Stimulated activated naive CD8-positive, alpha-beta T cell treated with anti-CD3 and anti-CD28 coated beads, Interleukin-15, amount 100 ng/mL, for 72 hours (primary cell): ENCODE measurements at places on chromosomes 12 and 14.

- DNase-seq = no peak
These were observed 1.2 kb upstream of the GIT2 start for GRCh38 chr12:109997393-109997792.

GRCh38 chr14:57380935-57381334 lies 9.5 kb upstream of the NAA30 start:
- no peak for DNase-seq

- DNase-seq = no peak
These were observed 9.9 kb downstream of the SAV1 start for GRCh38 chr14:50658203-50658602.

DNA sequence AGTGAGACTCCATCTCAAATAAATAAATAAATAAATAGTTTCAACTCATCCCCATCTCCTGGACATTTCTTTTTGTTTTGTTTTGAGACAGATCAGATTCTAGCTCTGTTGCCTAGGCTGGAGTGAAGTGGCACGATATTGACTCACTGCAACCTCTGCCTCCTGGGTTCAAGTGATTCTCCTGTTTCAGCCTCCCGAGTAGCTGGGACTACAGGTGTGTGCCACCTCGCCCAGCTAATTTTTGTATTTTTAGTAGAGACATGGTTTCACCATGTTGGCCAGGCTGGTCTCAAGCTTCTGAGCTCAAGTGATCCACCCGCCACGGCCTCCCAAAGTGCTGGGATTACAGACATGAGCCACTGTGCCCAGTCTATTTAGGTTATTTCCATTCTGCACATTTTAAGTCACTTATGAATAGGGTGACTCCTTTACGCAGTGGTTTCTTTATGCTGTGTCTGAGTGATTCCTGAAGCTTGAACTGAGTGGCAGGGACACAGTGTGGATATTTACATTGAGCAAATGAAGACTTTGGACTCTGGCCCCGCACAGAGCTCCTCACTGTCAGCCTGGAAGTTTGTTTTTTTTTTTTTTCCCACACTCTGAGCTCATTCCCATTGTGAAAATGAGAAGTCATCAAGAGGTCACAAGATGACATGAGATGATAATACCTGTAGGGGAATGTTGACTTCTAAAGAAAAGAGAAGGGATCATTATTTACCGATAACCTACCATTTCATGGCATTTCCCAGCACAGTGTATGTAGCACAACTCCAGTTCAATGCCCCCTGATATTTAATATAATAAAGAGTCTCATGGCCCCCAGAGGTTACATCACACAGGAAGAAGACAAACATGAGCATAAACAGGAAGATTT lies 72.6 kb downstream of the TBX3 start:
- DNase-seq = no peak

DNA sequence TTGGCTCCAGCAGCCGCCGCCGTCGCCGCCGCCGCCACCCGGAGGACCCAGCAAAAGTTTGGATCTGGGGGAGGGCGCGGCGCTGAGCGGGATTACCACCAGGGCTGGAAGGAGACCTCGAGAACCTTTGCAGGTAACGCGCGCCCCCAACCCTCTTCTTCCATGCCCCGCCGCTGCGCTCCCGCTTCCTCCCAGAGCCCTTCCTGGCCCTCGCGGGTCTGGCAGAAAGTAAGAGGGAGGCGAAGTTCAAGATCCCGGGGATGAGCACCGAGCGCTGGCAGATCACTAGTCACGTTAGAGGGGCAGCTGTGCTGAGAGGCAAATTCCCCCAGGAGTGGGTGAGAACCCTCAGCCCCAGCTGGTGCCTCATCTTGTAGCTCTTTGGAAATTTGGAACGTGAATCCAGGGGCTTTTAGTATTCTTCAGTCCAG lies 3.9 kb downstream of the FLRT2 start:
- DNase-seq = no peak

- DNase-seq = no peak
These were observed 13.5 kb upstream of the IRF2BPL start for GRCh38 chr14:77041881-77042545.

- DNase-seq = no peak
These were observed 16.6 kb downstream of the ADGRD1 start for GRCh38 chr12:130970165-130970907.

DNA sequence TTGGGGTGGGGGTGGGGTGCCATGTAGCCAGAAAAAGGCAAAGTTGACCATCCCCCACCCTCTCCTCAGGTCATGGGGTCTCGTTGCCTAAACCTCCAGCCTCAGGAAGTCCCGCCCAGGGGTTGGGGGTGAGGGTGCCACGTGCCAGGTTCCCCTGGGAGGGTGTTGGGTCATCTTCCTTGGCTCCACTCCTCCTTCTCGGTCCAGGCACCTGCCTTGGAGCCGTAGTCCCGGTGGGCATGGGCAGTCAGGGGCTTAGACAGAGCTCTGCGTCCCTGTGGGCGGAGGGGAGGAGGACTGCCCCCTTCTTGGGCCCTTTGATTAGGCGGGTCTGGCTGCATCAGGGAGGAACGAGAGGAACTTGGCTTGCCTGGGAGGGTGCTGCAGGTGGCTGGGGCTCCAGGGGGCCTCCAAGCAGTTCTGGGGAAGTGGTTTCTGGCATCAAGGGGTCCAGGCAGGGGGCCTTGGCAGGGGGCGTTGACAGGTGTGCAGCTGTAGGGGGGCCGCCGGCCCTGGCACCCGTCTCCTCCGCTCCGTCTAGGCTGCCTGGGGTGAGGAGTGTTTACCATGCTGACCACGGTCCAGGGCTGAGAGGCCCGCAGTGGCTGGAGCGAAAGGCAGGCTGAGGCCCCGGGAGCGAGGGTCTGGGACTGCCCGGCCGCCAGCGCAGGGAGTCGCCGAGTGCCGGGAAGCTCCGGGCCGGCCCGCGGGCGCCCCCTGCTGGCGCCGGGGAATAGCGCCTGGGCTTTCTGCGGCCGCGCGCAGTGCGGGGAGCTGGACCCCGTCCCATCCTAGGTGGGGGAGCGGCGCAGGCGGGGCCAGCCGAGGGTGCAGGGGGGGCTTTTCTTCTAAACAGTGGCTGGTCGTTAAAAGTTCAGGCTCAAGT lies 7.9 kb downstream of the SETD1B start:
- peak; percentile 78 for DNase-seq

GRCh38 chr12:56153678-56154065 lies 1.3 kb downstream of the MYL6B start:
- DNase-seq = no peak

GRCh38 chr14:89429199-89430181 lies 12.5 kb upstream of the FOXN3 start:
- DNase-seq = peak; percentile 72

- no peak for DNase-seq
These were observed 204.3 kb upstream of the SEL1L start for GRCh38 chr14:81737938-81738337.

DNA sequence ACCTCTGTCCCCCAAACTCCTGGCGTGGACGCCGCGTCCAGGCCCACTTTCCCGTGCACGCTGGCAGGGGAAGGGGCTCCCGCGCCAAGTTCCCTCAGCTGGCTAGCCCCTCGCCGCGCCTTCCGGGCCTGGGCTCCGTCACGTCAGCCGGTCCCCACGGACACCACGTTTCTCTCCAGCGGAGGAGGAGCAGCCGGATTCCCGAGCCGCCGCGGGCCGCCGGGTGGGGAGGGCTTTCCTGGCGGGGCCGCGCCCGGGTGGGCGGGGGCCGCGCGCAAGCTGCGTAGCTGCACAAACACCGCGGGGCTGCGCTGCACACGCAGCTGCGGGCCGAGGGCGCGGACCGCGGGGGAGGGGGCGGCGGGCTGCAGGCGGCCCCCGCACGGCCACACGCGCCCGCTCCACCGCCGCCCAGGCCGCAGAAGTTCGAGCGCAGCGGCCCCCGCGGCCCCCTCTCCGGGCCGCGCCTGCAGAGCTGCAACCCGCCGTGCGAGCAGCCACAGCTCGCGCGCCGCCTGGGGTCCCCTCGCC lies 45.1 kb upstream of the PNMA1 start:
- DNase-seq = peak; percentile 43

GRCh38 chr12:52494518-52494917 lies 1.5 kb upstream of the KRT6A start:
- DNase-seq = no peak

- no peak for DNase-seq
These were observed 75.9 kb downstream of the CCDC88C start for GRCh38 chr14:91341751-91342154.

DNA sequence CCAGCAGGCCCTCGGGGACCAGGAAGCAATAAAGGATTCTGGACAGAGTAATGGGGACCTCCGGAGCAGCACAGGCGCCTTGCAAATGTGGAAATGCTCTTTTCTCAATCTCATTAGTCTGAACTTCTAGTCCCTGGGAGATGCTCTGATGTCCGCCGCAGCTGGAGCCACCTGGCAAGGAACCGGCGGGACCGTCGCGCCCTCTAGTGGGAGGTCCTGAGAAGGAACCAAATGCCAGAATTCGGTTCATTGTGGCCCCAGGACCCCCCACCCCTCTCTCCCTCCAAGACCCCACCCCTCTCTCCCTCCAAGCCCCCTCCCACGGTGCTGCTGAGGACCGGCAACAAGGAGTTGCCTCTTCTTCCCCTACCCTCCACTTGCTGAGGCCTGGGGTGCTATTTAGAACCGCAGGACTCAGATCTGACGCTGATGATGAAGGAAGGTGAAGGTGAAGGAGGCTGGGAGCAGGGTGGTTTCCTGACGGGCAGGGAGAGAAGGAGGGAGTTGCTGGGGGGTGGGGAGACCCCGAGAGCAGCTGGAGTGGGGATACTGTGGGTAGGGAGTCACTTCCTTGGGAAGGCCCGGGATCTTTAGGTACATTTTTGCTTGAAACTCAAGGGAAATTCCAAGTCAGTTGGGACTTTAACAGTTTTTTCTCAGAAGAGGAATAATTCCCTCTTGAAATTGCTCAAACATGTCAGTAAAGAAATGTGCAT lies 42.5 kb downstream of the SMIM41 start:
- DNase-seq = peak; percentile 60

DNA sequence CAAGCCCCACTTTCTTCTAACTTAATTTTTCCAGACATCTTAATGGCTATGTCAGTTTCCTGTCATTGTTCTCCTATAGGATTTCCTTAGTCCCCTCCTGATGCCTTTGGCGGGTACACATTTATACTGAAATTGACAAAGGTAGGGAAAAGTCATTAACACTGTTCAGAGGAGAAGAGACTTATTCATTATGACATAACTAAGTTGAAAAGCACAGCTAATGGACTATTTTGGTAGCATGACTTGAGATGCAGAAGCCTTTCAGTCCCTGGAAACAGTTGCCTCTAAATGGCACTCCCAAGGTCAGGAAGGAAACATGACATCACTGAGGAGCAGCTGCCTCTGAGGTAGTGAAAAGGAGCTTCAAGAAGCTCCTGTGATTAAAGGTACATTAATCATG lies 317.5 kb upstream of the KITLG start:
- DNase-seq = no peak

GRCh38 chr14:104087981-104088850 lies 2.7 kb downstream of the ASPG start:
- no peak for DNase-seq

DNA sequence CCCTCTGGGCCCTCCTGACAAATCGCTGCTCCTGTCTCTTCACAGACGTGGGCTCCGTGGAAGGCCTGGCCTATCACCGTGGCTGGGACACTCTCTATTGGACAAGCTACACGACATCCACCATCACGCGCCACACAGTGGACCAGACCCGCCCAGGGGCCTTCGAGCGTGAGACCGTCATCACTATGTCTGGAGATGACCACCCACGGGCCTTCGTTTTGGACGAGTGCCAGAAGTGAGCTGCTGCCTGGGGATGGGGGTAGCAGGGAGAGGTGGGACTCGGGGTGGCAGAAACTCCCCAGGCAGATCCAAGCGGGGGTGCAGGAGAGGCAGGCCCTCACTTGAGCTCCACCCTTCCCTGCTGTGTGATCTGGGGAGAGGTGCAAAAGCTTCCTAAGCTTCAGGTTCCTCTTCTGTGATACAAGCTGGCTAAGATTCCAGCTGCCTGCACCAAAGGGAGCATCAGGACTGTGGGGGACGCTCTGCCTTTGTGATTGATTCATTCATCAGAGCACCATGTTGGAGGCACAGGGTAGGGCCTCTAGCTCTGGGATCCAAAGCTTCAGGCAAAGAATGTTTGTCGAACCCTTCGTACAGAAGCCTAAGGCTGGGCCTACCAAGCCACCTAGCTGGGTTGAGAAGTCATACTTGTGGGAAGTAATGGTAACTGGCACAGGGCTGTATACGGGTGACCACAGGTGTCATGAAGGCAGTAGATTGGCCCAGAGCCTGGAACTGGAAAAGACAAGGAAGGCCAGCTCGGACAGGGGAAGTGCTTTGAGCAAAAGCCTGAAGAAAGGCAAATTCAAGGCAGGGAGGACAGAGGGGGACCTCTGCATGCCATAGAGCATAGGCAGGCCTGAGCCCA lies 29.1 kb upstream of the NXPH4 start:
- DNase-seq = no peak

GRCh38 chr12:90984114-90984513 lies 20.7 kb downstream of the EPYC start:
- DNase-seq = no peak

- no peak for DNase-seq
These were observed 240.6 kb downstream of the SLC25A21 start for GRCh38 chr14:36931791-36932190.

DNA sequence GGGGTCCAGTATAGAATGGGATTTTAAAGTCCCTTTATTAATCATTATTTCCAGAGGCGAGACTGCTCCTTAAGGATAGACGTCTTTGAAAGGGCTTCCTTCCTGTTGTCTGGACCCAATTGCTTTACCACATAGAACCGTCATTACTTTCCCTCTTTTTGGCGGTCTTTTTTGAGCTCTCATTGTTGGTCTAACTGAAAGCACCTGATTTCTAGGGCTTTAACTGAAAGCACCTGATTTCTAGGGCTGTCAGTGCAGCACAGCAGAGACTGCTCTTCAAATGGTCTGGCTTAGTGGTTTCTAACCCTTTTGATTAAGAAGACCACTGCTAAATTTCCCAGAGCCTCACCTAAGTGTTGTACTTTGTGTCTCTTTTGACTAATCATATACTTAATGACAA lies 95.8 kb downstream of the PRKCH start:
- DNase-seq = no peak
